ENCODE measurements at places on chromosomes 3 and 15.

DNA sequence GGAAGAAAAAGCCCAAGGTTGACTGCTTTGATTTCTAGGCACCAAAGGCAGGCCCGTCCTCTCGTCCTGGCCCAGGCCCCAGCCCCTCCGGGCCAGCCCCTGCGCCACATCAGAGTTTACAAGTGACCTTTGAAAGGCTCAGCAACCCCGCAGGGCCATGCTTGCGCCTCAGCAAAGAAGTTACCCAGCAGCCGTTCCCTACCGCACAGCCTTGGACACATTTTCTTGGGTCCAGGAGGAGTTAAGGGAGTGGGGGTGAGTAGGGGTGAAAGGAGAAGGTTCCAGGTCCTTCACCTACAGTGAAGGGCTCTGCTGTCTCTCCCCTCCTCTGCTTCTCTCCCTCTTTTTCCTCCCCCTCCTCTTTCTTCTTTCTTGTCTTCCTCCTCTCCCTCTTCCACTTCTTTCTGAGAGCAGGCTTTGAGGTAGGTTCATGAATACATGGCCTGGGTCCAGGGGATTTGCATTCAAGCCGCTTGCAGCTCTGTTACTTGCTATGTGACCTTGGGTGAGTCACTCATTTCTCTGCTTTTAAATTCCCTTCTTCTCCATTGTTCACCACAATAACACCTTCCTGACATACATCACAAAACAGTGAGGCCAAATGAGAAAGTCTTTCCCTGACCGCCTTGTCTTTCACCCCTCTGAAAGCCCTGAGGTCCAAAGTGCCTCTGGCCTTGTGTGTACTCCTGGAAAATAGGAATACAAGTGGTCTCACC lies 223.3 kb upstream of the TPRG1 start:
- DNase-seq, result no peak

DNA sequence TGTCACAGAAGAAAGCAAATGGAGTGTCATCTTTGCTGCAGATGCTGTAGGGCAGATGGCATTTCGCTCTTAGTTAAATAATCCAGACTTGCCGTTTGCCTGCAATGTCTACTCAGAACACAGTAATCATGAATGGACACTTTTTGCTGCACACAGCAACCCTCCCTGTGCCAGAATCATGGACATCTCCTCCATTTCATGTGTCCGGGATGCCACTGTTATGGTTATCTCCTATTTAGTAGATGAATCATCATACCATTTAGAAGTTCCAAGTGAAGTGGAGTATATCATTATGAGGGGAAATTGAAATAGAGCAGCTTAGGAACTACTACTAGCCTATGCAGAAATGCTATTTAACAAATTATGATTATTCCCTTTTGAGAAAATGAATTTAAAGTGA lies 118.5 kb downstream of the DUT start:
- DNase-seq, result no peak

- no peak for DNase-seq
These were observed 29.4 kb downstream of the EOGT start for GRCh38 chr3:68984011-68984530.

DNA sequence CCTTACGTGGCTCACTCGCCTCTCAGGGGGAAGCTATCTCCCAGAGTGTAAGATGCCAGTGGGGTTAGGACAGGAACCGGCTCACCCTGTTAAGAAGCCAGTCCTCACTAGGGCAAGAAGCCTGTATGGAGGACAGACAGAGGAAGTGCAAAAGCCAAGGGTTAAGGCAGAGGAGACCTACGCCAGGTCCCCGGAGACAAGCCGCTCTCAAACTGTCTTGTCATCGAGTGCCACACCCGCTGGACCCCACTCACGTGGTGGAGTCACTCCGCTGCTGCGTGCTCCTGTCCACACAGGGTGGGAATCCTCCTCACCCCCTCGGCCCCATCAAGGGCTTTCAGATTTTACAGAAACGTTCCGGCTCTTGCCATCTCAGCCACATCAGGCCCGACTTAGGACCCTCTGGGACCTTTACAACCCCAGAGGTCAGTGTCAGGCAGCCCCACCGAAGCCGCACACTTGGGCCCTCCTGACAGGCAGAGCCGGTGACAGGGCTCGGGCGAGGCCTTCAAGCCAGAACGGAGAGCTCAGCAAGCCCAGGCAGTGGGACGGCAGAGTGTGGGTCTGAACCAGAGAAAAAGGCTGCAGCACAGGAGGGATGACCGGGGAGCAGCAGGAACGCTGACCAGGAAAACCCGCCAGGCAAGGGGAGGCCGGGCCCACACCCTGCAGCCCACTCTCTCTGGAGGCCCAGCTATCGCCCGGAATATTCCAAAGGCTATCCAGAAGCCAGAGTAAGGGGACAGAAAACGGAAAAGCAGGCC lies 61.7 kb downstream of the XXYLT1 start:
- no peak for DNase-seq
